ENCODE measurements at places on chromosomes 16 and 17.
A peak's percentile ranks its signal among the peaks of the same experiment; 100 is the strongest.

DNA sequence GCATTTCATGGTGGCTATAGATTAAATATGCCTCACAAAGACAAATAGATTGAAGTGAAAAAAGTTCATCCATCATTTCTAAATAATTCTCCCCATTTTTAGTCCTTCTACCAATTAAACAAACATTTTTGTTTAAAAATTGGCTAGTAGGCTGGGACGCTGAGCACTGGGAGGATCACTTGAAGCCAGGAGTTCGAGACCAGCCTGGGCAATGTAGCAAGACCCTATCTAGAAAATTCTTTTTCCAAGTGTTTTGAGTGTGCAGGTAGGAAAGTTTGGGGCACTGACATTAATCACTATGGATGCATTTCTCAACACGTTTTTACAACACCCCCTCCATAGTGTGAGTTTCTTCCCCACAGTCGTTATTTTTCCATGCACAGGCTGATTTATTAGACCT lies 56.7 kb downstream of the MRC2 start:
- DNase-seq: no peak

GRCh38 chr17:10668775-10669174 lies 11.7 kb upstream of the MYH3 start:
- no peak for DNase-seq

DNA sequence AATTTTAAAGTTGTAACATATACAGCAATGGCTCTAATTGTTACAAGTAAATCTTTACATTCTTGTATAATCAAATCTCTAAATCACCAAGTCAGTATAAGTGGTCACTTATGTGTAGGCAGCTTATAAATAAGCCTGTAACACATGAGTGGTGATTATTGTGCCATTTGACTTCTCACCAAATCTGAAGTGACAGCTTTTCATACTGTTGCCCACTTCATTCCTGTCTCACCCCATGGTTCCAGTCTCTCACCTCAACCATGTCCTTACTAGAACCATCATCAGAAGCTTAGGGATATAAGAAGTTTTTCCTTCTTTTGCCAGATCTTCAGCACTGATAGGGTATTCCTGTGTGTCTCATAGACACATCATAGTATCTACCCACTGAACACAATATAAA lies 23.5 kb downstream of the TNRC6A start:
- no peak for DNase-seq

GRCh38 chr16:3861808-3862451 lies 18.6 kb downstream of the CREBBP start:
- DNase-seq: no peak

DNA sequence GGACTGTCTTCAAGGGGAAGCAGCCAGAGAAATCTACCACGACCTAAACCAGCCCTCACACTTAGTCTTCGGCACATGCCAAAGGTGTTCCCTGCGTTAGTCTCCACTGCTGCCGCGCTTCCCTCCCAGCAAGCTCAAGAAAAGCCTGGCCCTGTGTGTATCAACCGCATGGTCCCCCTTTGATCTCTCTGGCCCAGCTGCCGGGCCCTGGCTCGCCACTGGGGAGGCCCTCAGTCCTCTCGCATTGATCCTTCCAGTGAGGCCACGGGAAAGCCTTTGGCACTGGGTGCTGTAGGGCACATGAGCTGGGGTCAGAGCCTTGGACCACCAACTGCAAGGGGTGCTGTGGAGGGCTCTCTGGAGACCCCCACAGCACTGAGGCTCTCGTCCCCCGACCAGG lies 29.6 kb upstream of the KLHDC4 start:
- no peak for DNase-seq

DNA sequence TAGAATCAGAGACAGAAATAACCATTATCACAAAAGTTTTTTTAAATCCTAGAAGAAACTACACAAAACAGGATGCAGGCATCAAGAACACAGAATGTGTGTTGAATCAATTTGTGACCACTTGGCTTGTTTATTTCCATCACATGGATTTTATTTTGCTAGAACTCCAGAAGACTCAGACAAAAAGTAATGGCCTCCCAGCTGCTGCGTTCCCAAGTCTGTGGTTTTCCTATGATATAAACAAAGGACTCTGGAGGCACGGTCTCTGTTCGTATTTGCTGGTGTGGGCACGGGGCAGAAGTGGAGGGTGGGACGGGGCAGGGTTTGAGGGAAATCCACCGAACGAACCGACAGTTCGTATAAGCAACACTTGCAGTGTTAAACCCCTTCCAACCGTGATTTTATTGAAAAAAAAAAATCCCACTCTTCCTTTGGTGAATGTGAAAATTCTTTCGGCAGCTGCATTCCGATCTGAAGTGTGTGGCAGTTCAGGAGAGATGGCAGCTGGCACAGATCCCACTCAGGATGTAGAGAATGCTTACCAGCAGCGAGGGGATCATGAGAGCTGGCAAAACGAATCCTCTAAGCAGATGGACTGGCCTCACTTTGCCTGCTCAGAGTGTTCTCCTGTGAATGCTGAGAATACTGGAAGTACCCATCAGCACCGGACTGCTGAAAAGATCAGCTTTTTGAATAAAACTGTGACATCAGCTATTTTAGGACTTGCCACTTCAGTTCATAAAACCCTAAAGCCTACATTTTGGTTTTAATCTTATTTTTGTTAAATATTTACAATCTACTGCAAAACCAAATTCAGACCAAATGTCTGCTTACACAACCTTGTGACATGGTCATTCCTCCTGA lies 165.2 kb downstream of the VPS53 start:
- DNase-seq: no peak

GRCh38 chr17:19720210-19720475 lies 3.8 kb upstream of the SLC47A2 start:
- DNase-seq: no peak

GRCh38 chr16:89105599-89106151 lies 12.0 kb downstream of the ACSF3 start:
- DNase-seq: peak; percentile 66

DNA sequence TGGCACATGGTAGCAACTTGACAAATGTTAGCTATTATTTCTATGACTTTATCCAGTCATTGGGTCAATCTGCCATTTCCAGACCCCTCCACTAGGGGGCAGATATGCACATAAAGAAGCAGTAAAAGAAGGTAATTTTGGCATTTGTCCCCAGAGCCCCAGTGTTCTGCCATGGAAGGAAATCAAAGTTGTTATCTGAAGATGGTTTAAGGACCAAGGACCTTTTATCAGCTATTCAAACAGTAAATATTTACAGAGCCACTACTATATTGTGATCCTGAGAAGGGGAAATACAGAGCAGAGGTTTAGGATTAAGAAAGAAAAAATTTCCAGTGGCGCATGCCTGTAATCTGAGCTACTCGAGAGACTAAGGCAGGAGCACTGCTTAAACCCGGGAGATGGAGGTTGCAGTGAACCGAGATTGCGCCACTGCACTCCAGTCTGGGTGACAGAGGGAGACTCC lies 20.0 kb downstream of the TRAF4 start:
- no peak for DNase-seq

- DNase-seq: no peak
These were observed 10.6 kb downstream of the QRICH2 start for GRCh38 chr17:76297436-76297835.
